ENCODE measurements at places on chromosomes 3 and 15.

- DNase-seq: no peak
These were observed 9.2 kb upstream of the HHLA2 start for GRCh38 chr3:108287146-108287545.

- peak; percentile 11 for DNase-seq
These were observed 689.9 kb upstream of the SEMA6D start for GRCh38 chr15:47027322-47027946.

DNA sequence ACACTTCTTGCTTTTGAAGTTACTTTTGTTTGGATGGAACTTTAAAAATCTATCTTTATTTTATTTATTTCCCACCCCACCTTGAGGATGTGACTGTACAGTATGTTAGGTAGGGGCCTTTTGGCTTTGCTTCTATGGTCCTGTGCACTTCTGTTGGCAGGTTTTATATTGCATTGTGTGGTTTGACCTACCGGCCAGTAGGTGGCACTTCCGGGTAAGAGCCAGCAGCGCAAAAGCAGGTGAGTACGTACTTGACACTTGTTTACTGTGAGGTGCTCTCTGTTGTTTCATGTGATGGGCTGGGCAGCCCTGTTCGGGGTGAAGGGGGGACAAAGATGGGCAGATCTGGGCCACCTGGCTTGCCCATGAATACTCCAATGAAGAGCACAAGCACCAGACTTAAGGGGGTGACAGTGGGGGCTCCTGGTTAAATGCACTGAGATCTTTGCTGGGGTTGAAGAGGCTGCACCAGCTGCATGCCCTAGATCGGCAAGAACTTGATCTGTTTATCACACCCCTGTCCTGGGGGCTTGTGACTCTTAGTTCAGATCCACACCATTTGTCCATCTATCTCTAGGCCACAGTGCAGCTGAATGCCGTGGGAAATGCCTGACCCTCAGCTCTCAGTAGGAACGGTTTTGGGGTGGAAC, 131.6 kb downstream of the NLGN1 start:
- DNase-seq: peak; percentile 33

- DNase-seq: no peak
These were observed 491.5 kb upstream of the TGFBR2 start for GRCh38 chr3:30114918-30115317.

GRCh38 chr15:51053571-51053970, 41.1 kb downstream of the TNFAIP8L3 start:
- no peak for DNase-seq

- no peak for DNase-seq
These were observed 324.0 kb upstream of the CHRM5 start for GRCh38 chr15:33644304-33644703.

- DNase-seq: no peak
These were observed 265.5 kb upstream of the ATP10A start for GRCh38 chr15:26128611-26129140.

DNA sequence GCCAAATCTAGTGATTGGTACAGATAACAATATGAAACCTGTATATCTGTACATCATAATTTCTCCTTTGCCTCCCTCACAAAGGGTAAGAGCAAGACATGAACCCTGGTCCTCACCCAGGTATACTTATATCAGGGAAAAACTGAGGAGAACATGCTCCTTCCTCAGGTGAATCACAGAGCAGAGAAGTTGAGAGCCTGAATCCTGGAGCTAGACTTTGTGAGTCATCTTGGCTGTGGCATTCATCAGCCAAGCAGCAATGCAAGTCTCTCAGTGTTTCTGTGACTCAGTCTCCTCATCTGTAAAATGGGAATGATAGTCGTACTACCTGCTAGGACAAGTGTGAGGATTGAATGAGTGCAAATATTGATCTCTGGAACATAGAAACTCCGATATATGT, 165.7 kb upstream of the ADAMTS9 start:
- DNase-seq: no peak

- DNase-seq: no peak
These were observed 18.7 kb upstream of the MTMR14 start for GRCh38 chr3:9630550-9631139.

GRCh38 chr15:70526221-70526973, 237.0 kb downstream of the UACA start:
- DNase-seq: no peak

GRCh38 chr3:113261063-113261625, 49.8 kb downstream of the BOC start:
- DNase-seq: no peak
